ENCODE measurements at places on chromosomes 7 and 10. TPM values are rescaled to one million over a fixed set of nuclear protein-coding genes. Genes with fewer than 3 reads are reported as not detected.

The MCM10 gene
- total RNA-seq = 30.6 TPM

The EGR2 gene
- total RNA-seq = 64.3 TPM

The AQP1 gene
- 0.72 TPM for total RNA-seq

The TDRD1 gene
- total RNA-seq = 0.07 TPM

The TEX36 gene
- total RNA-seq = not detected

The ZNF3 gene
- total RNA-seq = 24.2 TPM

The STEAP4 gene
- not detected for total RNA-seq

The ASB4 gene
- total RNA-seq = not detected

The OR2A1 gene
- not detected for total RNA-seq

The GPR37 gene
- total RNA-seq = not detected

The ASIC3 gene
- total RNA-seq = 14.4 TPM

The CHST3 gene
- total RNA-seq = 0.16 TPM

The OPN4 gene
- not detected for total RNA-seq

The LRMDA gene
- total RNA-seq = not detected

The CDHR3 gene
- 0.79 TPM for total RNA-seq

The HOGA1 gene
- not detected for total RNA-seq

The BMI1 gene
- 87.5 TPM for total RNA-seq

The C10orf143 gene
- 6.4 TPM for total RNA-seq

The FAM241B gene
- total RNA-seq = 10.9 TPM

The RBP4 gene
- not detected for total RNA-seq

The BTBD16 gene
- not detected for total RNA-seq

The UBTD1 gene
- total RNA-seq = 3.7 TPM

The C10orf105 gene
- total RNA-seq = 0.43 TPM

The CYP2W1 gene
- not detected for total RNA-seq

The GOLGA7B gene
- 0.83 TPM for total RNA-seq

The GPR26 gene
- total RNA-seq = not detected

The OPN1SW gene
- not detected for total RNA-seq

The ZNF853 gene
- 3.2 TPM for total RNA-seq

The NUTM2E gene
- total RNA-seq = not detected

The OR2A12 gene
- not detected for total RNA-seq

The ALOX5 gene
- 4.0 TPM for total RNA-seq

The CYP2C18 gene
- total RNA-seq = 3.1 TPM

The ZNF804B gene
- not detected for total RNA-seq

The TMEM270 gene
- total RNA-seq = not detected

The TCAF2 gene
- 44.7 TPM for total RNA-seq

All from activated T-cell treated with anti-CD3 and anti-CD28 coated beads, Interleukin-2, amount 50 U/mL, for 72 hours (primary cell).